ENCODE measurements at places on chromosomes 2 and 18. TPM values are rescaled to one million over a fixed set of nuclear protein-coding genes. Genes with fewer than 3 reads are reported as not detected.

The GCKR gene
- 1.7 TPM for polyA plus RNA-seq

DNA sequence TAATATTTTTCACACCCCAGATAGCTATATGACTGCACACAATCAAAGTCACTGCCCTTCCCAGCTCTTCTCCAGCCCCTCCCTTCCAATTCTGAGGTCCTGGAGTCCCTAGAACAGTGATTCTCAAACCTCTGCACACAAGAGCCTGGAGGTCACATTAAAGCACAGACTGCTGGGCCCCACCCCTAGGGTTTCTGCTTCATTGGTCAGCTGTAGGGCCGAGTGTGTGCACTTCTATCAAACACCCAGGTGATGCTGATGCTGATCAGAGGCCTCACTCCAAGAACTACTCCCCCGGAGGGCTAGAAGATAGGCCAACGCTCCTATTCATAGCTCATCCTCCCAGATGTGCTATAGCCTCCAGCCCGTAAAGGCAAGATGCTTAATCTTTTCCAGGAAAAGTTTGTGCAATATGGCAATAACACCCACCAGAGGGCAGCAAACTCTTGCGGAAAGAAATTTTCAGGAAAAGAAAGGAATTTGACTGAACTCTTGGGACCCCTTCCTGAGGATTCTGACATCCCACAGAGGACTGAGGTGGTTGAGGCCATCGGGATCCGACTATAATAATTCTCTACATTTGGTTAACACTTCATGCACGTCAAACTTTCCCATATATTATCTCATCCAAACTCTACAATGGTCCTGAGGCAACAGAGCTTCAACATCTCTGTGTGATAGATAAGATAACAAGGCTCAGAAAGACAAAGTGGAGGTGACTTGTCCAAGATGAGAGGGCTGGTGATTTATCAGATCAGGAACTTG, 194.2 kb upstream of the PKDCC start:
- DNase-seq = peak; percentile 84

DNA sequence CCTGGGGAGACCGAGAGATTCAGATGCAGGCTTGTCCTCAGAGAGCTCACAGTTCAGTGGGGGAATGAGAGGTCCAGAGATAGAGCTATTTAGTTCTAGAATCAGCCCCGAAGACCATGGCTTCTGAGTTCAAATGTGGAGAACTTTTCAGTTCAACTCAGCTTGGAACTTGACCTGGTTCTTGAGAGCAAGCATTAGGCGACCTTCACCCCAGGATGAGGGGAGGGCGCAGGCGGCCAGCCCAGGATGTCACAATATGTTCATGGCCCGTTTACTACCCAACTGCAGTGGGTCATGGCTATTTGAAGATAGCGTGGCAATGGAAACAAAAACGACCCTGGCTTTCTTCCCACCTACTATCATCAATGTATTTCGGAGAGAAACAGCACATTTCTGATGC, 33.8 kb downstream of the DCDC2C start:
- no peak for DNase-seq

DNA sequence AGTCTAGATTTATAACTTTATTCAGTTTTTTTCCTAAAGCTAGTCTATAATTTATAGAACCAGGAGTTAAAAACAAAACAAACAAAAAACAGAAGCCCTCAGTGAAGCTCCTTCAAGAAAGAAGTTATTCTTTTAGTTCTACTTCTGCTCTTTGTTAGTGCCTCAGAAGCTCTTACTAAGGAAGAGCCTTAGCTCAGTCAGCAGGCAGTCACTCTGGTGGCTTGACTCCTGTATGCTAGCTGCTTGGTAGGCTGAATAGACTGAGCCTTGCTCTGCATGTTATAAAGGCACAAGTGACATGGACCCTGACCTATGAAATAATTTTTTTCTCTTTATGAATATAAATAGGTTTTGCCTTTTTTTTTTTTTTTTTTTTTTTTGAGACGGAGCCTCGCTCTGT, 24.8 kb downstream of the NCOA1 start:
- DNase-seq = peak; percentile 15

DNA sequence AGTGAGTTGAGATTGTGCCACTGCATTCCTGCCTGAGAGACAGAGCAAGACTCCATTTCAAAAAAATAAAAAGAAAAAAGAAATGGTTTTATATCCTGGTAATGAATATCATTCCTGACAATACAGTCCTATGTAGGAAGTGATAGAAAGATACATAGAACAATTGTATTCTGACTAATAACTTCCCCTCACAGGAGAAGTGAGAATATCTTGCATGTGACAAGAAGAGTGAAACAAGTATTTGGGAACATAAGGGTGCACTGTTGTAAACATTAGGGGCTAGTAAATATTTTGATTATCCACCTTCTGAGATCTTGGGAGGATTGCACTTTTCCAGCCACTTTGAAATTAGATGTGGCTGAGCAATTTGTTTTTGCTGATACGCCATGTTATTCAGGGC, 40.7 kb downstream of the KLHL14 start:
- DNase-seq = no peak

DNA sequence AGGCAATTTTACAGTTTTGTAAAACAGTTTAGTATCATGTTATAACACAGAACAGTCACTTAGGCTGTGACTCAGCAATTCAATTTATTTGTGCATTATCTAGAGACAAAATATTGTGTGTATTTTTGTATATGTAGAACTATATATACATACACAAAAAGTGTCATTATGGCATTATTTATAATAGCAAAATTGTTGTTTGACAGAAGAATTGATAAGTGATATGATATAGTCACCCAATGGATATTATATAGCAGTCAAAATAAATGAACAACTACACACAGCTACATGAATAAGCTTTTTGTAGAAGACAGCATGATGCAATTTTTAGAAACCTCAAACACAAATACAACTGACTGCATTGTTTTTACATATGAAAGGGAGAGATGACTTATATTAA, 334.0 kb downstream of the TRIB2 start:
- DNase-seq = no peak

DNA sequence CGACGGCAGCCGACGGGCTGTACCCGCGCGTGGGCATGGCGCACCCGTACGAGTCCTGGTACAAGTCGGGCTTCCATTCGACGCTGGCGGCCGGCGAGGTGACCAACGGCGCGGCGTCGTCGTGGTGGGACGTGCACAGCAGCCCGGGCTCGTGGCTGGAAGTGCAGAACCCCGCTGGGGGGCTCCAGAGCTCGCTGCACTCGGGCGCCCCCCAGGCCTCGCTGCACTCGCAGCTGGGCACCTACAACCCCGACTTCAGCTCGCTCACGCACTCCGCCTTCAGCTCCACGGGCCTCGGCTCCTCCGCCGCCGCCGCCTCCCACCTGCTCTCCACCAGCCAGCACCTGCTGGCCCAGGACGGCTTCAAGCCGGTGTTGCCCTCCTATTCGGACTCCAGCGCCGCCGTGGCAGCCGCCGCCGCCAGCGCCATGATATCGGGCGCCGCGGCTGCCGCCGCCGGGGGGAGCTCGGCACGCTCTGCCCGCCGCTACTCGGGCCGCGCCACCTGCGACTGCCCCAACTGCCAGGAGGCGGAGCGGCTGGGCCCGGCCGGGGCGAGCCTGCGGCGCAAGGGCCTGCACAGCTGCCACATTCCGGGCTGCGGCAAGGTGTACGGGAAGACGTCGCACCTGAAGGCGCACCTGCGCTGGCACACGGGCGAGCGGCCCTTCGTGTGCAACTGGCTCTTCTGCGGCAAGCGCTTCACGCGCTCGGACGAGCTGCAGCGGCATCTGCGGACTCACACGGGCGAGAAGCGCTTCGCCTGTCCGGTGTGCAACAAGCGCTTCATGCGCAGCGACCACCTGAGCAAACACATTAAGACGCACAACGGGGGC, 2.0 kb downstream of the SP9 start:
- no peak for DNase-seq

GRCh38 chr2:113685471-113685870, 58.4 kb downstream of the RABL2A start:
- DNase-seq = no peak

DNA sequence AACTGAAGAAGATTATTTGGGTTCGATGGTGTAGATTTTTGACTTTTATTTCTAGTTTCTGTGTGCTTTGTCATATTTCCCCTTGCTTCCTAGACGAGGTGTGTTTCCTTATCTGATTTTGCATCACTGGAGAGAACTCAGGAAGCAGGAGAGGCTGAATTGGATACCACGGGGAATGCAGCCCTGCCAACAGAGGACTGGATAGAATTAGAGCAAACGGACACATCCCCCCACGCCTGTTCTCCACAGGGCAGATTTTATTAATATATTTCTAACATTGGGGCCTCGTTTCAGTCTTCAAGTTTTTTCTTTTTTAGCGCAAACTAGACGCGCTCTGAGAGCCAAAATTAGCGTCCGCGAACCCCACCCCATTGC, 678 bp upstream of the VAPA start:
- DNase-seq = no peak

DNA sequence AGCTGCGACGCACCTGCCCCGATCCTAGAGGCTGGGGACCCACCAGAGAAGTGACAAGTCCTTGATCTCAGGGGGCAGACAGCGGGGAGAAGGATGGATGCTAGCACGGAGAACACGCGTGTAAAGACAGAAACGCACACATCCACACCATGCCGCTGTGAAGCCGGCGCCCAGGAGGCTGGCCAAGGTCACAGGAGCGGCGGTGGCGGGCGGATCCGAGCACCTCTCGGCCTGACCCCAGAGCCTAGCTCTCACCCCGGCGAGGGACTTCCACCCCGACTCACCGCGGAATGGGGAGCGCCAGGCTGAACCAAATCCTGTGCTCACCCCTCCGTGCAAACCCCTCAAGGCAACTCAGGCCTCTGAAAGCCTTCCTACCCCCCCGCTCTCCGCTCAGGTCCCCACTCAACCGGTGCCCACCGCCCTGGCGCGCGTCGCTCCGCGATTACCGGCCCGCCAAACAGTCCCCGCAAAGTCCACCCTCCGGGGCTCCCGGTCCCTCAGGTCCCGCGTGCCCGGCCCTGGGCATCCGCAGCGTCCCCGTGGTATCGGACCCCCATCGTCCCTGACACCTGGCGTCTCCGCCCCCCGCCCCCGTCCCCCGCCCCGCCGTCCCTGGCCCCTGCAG, 460 bp upstream of the LRRFIP1 start:
- DNase-seq = no peak

The FSHR gene
- polyA plus RNA-seq = not detected

The THSD7B gene
- polyA plus RNA-seq = 4.0 TPM

The FHOD3 gene
- polyA plus RNA-seq = 52.3 TPM

DNA sequence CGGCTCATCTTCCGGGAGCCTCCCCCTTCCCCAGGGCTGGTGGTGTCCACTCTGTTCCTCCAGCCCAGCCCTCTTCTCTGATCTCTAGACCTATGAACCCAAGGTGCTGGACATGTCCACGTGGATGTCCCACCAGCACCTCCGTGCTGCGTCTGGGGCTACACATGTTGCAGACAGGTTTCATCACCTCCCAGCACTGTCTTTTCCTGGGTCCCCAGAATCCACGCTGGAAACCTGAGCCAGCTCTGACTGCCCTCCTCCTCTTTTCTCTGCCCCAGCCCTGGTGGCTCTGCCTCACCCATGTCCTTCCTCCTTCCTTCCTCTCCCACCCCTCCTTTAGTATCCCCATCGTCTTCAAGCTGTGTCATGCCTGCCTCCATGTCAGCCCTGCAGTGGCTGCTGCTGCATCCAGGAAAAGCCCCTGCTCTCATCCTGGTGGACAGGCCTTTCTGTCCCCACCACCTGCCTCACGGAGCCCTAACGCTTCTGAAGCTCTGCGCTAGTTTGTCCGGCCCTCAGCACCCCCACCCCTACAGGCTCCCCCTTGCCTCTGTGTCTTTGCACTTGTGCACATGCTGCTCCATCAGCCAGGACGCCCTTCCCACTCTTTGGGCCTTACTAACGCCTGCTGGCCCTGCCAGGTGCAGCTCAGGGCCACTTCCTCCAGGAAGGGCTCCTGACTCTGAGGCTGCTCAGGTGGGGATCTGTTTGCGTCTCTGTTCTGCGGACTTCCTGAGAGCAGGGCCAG, 105.9 kb downstream of the DYSF start:
- no peak for DNase-seq

- DNase-seq = no peak
Observed at GRCh38 chr2:23745726-23746105, 181.2 kb downstream of the ATAD2B start.

GRCh38 chr2:122391726-122392125, 636.3 kb downstream of the TSN start:
- DNase-seq = no peak

The HTR2B gene
- polyA plus RNA-seq = 0.16 TPM

DNA sequence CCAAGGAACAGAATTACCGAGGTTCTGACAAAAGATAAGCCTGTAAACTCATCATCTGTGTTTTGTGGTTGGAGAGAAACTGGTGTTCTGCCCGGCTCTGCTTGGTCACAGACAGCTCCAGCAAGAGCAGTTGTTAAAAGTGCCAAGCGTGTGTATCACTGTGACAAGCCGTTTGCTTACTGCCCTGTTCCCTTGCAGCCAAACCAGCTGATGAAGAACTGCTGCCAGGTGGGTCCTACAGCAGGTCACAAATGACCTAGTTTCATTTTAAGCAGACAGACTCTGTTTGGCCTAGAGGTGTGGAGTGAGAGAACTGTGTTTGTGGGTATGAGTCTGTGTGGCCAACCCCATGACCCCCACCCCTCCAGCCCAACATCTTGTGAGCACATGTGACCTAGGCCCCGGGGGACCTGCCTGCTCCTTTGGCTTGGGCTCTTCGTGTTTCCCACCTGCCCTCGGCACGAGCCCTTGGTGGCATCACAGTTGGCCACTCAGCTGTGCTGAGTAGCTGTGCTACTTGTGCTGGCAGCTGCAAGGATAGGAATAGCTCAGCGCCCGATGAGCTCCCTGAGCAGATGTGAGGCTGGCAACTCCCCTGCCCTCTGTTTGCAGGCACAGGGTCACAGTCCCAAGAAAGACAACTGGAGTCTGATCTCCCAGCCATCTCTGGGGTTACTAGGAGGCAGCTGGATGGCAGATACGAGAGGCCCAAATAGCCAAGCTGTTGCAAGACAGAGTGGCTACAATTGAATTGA, 9.7 kb downstream of the OXER1 start:
- DNase-seq = no peak

DNA sequence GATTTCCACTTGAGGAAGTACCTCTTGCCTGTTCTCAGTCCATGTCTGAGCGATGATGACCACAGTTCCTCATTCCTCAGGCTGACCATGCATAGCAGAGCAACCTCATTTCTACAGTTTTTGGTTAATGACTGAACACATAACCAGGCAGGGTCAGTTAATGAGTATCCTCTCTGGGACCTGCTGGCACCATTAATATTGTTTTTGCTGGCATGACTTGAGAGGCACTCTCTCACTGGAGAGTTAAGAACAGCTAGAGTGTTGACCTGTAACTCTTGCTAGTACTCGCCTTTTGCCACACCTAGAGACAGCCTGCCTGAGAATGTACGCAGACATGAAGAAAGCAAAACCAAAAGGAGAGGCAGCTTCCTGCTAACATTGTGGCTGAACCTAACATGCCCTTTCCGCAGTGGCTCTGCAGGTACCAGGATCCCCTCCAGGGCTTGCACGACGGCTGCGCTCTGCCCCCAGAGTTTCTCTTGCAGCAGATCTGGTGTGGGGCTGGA, 23.9 kb downstream of the PECR start:
- no peak for DNase-seq

The ZNF514 gene
- 25.2 TPM for polyA plus RNA-seq
